Renal cortex interstitium (tissue), 15 donors: ENCODE measurements at places on chromosomes 7 and 10. TPM values are rescaled to one million over a fixed set of nuclear protein-coding genes. Genes with fewer than 3 reads are reported as not detected.

DNA sequence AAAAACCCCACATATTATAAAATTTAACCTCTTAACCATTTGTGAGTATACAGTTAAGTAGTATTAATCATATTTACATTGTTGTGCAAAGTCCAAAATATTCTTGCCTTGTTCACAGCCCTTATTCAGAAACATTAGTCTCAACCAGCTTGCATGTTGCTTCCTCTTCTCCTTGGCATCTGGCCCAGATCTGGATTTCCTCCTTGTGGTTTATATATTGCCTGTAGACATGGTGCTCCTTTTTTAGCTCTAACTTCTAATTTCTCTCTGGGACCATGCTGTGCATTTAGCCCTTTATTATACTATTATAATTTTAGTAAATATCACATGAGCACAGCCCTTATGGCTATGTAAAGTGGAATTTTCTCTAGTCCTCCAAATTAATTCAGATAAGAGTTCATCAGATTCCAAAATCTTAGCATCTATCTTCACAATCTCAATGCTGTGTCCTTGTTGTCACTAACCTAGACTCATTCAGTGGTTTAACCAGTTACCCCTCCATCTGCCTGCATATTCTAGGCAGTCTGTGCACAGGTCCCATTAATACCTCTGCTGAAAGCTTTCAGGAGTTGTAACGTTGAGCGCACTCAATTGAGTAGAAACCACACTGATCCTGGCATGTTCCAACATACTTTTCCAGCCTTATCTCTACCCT is 7.9 kb downstream of the CPED1 start:
- no peak for DNase-seq

DNA sequence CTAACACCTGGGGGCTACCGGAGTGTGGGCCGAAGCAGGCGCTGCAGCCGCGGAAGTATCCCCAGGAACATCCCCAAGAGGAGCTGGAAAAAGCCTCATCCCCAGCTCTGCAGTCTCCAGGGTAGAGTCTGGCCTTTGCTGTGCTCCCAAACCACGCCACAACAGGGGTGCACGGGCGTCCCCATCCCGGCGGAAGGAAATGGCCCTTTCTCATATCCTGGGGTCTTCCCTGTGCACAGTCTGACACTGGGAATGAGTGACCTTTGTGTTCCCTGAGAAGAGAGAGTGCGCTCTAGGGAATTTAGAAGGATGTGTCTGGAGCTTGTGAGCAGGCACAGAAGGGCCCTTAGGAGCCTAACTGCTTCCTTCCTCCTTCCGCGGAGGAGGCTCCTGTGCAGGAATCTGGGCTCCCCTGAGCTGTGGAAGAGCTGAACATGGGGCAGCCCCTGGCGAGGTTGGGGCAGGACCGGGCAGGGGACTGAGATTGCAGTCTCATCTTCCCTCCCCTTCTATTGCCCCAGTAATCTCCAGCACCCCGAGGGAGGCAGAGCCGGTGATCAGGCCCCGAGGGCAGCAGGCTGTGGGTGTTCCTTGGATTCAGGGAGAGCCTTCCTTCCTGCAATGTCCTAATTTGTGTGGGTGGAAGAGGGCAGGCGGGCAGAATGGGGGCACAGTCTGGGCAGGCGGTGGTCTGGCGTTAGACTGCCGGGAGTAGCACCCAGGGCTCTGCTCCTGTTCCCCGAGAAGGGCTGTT is 1.3 kb downstream of the REPIN1 start:
- DNase-seq = no peak

GRCh38 chr10:79890469-79890868 is 58.4 kb downstream of the SFTPD start:
- DNase-seq = no peak

The TAS2R5 gene
- polyA plus RNA-seq = 3.0 TPM

The PHF14 gene
- polyA plus RNA-seq = 72.4 TPM
